ENCODE measurements at places on chromosomes 3 and 15.

- no peak for DNase-seq
Observed at GRCh38 chr3:128453501-128454309, 13.0 kb downstream of the DNAJB8 start.

DNA sequence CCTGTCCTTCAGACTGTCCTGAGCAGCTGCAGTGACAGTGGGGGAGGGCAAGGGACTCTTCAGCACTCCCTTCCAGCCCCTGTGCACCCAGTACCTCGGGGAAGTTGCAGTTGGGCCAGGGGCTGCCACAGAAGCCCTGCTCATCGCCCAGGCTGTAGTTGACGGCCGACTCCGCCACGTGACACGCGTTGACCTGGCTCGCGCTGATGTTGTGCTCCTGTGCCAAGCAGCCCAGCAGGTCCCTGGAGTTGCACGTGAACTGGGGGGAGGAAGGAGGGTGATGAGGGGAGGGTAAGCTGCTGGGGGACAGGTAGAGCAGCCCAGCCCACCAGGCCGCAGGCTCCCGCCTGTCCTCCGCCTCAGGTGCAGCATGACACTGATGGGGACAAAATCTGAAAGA is 101.2 kb downstream of the SEC22A start:
- DNase-seq = no peak

- no peak for DNase-seq
Observed at GRCh38 chr3:61537366-61537765, 24.0 kb upstream of the PTPRG start.

DNA sequence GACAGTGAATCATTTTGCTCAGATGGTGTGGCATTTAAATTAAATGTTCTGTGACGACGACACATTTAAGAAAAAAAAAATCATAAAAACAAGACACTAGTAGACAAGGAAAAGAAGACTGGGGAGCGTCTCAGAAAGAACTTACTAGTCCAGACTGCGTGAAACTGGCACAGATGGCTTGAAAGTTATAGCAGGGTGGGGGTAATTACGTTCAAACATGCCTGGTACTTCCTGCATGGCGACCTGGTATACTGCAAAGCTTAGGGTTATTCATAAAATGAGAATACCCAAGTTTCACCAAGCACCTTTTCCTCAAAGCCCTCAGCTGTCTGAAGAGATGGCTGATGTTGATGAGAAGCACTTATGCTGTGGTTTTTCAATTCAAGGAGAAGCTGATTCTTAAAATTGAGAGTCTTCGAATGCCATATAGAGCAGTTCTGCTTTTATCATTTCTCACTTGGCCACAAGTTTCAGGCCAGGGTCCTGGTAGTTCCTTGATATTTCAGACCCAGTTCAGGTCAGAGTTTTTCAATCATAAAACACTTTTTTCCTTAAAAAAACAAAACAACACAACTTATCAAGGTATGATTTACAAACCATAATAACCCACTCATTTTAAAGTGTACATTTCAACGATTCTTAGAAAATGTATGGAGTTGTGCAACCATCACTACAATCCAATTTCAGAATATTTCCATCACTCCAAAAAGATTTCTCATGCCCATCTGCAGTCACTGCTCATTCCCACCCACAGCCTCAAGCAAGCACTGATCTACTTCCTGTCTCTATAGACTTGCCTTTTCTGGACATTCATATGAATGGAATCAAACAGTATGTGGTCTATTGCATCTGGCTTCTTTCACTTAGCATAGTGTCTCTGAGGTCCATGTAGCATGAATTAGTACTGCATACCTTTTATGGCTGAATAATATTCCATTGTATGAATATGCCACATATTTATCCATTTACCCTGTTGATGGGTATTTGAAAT is 24.7 kb downstream of the PCOLCE2 start:
- DNase-seq = no peak

DNA sequence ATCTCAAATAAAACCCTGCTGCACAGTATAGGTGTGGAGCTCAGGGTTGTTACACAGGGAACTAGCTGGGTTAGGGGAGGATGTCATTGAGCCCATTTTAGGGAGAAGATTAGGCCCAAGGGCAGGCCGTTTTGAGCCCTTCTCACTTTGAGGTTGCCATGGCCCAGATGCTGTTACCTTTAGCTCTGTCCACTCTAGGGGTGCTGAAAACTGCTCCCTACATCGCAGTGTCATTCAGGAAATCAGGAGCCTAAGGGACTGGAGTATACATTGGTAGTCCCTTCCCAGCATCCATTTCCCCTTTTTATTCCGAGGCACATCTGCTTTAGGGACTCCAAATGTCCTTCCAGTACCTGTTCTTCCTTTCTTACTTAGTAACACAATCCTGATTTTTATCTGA is 79.0 kb upstream of the SELENOK start:
- no peak for DNase-seq

DNA sequence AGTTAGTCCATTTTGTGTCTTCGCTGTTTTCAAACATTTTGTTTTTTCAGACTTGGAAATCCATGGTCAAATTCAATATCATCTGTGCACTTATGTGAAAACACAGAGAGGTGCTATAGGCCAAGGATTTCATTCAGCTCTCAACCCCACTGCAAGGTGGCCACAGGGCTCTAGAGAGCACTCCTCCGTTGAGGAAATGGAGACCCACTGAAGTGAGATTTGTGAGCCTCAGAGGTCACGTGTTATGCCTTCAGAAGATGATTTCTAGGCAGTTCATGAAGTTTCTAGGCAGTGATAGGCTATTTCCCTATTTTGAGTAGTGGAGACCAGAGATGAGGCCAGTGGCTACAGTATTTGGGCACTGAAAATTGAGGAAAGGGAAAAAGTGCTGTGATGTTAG is 88.2 kb downstream of the UNC13C start:
- DNase-seq = no peak

GRCh38 chr3:25500706-25501210 is 72.7 kb downstream of the RARB start:
- DNase-seq = no peak

DNA sequence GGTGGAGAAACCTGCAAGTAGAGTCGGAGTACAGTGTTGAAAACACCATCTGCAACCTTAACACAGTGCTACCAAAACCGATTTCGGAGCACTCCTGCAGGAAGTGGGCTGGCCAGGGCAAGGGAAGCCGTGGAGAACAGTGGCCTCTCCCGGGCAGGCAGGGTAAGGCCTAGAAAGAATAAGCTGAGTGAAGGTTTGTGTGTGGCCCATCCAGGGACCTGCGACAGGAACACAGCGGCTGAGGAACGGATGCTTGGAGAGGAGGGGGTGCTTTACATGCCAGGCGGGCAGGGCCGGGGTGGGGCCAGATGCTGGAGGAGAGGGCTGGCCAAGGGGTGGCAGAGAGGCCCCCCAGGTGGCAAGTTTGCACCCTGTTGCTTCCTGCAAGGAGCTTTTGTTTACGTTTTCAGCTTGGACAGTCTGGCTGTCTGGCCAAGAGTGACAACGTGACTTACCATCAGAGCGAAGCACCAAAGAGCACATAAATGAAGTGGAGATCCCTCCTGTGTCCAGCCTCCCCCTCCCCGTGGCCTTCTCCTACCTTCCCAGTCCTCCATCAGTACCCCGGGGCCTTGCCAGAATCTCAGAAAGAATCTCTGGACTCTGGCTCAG is 156.5 kb downstream of the PGPEP1L start:
- peak; percentile 67 for DNase-seq

GRCh38 chr3:60325610-60326170 is 925.6 kb downstream of the FHIT start:
- no peak for DNase-seq

GRCh38 chr3:29070959-29071634 is 209.8 kb upstream of the RBMS3 start:
- DNase-seq = no peak

- DNase-seq = no peak
Observed at GRCh38 chr3:133983126-133983525, 46.6 kb downstream of the SLCO2A1 start.

DNA sequence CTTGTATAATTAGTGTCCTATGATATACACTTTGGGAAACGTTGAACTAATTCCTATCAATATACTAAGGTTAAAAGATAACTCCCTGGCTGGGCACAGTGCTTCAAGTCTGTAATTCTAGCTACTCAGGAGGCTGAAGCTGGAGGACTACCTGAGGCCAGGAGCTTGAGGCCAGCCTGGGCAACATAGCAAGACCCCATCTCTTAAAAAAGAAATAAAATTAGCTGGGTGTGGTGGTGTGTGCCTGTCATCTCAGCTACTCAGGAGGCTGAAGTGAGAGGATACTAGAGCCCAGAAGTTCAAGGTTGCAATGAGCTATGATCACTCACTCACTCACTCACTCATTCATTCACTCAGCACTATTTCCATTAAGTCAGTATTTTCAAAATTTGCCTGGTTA is 55.2 kb downstream of the SLC12A6 start:
- no peak for DNase-seq

GRCh38 chr15:50275908-50276307 is 10.4 kb upstream of the HDC start:
- no peak for DNase-seq

- DNase-seq = no peak
Observed at GRCh38 chr3:160556141-160556540, 9.2 kb downstream of the KPNA4 start.

DNA sequence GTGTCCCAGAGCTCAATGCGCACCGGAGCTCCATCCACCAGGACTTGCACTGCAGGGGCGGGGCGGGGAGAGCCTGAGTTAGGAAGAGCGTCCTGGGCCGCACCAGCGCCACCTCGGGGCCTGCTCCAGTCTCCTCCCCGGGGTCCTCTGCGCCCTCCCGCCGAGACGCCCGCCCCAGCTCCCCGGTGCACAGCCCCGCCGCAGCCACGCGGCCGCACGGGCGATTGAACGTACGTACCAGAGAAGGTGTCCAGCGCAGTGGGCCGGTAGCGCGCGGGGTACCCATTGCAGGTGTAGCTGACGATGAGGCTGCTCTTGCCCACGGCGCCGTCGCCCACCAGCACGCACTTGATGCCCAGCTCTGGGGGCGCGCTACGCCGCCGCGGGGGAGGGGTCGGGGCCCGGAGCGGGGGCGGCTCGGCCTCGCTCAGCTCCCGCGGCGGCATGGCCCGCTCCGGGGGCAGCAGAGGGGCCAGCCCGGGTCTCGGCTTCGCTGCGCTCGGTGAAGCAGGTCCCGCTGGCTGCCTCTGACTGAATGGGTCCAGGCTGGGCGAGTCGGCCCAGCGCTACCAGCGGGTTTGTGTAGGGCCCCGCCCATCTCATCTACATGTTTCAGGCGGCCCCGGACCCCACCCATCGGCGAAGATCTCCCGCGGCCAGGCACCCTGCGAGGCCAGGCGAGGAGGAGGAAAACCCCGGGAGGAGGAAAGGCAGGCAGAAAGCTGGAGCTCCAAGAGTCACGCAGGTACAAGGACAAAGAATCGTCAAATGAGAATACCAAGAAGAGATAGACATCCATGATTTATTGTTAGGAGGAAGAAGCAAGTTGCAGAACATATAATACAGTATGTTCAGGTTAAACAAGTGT is at the start of gene RHOV:
Gene RHOV (minus strand): TSS at position 541 of the 868 bp plus-strand sequence. CDS start 95 bp downstream, at position 446.
- peak; percentile 68 for DNase-seq

DNA sequence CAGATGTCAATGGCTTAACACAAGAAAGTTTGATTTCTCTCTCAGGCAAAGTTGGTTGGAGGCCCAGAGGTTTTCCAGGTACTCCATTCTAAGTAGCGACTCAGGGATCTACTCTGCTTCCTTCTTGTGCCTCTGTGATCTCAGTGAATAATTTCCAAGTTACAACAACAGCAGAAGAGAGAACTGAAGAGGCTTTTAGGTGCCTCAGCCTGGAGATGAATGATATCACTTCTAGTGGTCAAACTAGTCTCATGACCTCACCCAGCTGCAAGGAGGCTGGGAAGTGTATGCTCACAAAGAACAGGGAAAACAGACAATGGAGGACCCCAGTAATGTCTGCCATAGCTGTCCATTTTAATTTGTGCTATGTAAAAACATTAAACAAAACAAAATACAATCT is 4.6 kb upstream of the PRICKLE2 start:
- DNase-seq = no peak

DNA sequence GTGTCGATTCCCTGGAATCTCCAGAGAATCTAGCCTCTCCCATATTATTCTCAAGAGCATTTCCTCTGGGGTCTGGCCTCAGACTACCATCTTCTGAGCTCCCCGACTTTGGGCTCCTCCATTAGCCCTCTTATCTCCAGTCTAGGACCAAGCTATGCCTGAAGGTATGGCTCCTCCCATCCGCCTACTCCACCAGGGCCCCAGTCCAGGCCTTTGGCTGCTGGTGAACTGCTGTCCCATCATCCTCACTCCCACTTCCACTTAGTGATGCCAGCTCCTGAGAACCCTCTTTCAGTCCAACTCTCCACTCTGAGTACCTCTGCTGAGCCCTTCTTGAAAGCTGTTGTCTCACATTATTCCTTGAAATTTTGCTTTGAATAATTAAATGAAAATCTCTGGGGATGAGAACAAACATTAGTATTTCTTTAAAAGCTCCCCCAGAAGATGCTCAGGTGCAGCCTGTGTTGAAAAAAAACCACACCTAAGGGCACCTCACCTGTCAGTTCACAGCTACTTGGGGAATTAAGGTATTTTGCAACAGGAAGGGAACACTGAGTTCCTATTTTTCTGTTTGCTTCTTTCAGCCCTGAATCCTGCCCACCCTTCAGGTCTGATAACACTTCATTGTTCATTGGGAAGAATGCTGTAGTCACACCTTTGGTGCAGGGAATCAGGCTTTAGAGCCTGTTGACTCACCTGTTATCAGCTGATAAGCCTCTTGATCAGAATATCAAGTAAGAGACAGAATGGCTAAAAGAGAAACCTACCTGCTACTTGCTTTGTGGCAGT is 9.5 kb downstream of the CLDN18 start:
- DNase-seq = no peak

DNA sequence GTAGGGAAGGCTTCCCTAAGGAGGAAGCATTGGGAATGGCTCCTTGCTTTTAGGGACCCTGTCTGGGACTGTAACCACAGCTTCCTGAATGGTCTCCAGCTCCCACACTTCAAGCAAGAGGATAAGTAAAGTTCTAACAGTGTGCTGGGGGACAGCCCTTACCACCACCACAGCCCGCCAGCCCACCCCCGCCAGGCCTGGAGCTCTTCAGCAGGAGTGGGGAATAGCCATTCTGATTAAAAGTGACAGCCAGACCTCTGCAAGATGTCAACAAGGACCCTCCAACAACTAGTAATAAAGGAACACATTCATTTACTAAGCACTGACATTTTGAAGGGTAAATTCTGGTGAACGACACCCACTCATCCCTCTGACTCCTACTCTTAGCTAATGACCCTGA is 49.4 kb downstream of the CPN2 start:
- no peak for DNase-seq

- DNase-seq = no peak
Observed at GRCh38 chr3:31890742-31891469, 90.2 kb downstream of the OSBPL10 start.

DNA sequence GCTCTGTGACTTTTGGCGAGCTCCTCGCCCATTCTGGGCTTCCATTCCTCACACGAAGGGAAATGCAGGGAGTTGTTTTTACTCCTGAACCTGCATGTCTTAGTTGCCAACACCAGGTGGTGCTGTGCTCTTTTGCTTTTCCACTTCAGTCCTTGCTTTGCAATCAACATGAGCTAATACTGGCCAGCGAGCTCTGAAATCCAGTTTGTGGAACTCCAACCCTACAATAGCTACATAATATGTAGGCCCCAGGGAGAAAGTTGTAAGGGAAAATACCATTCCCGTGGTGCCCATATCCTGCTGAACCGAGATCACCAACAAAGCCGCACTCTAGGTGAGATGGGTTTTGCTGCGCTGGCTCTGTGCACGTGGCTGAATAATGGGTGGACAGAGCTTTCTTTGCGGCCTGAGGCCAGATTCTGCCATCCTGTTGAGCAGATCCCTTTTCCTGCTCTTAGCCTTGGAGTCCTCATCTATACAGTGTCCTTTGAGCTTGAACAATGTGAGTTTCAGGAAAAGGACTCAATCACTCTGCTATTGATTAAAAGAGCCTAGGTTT is 25.0 kb downstream of the LSM3 start:
- peak; percentile 81 for DNase-seq

All from HTR-8/SVneo (cell line).